ENCODE measurements at places on chromosomes 4 and X.

DNA sequence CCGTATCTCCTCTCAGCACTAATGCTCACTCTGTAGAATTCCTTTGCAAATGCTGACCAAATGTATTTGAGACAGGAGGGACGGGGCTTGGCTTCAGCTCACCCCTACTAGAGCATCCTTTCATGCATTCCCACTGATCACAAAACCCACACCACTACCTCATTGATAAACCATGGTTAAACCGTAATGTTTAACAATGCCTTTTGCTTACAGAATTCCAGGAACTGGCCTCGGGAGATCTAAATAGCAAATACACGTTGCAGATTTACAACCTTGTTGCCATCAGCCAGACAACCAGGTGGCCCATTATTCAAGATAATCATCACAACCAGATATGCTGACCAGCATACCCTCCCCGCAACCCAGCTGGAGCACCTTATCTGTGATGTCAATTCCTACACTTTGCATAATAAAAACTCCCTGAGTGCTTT lies 391.9 kb downstream of the KCTD8 start:
- no peak for DNase-seq

DNA sequence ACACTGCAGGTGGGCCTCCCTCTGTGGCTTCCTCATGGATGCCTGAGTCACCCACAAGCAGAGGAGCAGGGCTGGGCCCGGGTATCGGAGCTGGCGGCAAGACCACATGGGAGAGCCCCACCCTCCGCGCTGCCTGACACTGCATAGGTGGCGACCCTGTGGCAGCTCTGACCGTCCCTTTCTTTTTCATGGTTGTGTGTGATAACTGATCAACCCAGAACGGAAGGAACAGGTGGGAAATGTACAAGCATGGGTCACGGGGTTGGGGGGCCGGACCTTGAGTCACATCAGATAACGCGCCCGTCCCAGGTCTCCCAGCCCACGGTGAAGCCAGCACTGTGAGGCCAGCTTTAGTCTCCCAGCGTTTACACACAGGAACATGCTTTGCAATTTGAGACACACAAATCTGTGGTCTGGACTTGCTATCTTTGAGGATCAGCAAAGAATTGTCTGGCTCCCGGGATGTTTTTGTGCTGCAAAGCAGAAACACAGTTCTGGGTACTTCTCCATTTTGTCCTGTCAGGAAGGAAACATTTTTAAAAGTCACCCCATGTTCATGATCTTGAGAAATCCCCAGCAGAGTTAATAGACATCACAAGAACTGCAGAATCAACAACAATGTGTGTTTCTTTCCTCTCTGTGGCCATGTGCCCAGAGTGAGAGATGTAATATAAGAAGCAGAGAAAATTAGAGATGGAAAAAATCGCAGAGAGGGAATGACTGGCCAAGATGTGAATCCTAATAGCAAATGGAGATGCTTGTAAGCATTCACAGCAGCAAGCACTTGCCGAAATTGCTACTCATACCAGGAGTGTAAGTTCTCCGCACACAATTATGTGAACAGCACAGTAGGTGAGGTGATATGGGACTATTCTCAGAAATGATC lies 70.1 kb upstream of the CBR4 start:
- DNase-seq, result peak; percentile 45

GRCh38 chr4:13984991-13985800 lies 357.7 kb upstream of the BOD1L1 start:
- peak; percentile 53 for DNase-seq

- no peak for DNase-seq
These were observed 274.1 kb downstream of the ARHGAP10 start for GRCh38 chr4:148006001-148006400.

GRCh38 chr4:118087366-118087765 lies 53.1 kb downstream of the NDST3 start:
- DNase-seq, result no peak

DNA sequence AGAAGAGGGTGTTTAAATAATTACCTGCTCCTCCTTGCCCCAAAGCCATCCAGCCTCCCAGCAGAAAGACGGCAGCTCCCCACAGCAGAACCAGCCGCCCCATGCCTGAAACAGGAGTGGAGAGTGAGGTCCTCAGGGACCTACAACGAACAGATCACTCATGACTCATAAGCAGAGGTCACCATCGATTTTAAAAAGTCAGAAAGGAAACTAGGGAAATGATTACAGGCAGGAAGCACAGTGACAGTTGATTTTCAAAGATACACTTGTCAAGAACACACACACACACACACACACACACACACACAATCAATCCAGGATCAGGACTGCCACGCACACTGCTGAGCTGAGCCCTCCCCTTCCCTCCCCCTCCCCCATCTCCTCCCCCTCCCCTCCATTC lies at the start of gene CRLF2:
TSS of gene CRLF2 (minus strand) at position 118 of the 400 bp plus-strand sequence. CDS start at position 103, 15 bp downstream.
- no peak for DNase-seq

DNA sequence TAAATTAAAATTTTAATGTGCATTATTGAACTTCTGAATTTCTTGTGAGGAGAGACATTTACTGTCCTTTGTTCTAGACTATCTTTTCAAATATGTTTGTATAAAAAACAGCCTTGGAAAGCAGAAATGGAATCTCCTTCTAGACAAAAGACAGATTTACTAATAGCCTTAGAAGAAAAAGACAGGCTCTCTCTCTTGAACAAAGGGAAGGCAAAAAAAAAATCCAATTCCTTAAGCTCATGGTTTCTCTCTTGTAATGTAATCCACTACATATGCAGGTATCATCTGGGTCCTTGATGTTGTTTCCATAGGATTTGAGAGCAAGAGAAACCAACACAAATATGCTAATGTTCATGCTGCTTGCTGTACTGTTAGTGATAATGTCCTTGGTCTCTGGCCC lies 106.0 kb downstream of the TBCK start:
- no peak for DNase-seq

DNA sequence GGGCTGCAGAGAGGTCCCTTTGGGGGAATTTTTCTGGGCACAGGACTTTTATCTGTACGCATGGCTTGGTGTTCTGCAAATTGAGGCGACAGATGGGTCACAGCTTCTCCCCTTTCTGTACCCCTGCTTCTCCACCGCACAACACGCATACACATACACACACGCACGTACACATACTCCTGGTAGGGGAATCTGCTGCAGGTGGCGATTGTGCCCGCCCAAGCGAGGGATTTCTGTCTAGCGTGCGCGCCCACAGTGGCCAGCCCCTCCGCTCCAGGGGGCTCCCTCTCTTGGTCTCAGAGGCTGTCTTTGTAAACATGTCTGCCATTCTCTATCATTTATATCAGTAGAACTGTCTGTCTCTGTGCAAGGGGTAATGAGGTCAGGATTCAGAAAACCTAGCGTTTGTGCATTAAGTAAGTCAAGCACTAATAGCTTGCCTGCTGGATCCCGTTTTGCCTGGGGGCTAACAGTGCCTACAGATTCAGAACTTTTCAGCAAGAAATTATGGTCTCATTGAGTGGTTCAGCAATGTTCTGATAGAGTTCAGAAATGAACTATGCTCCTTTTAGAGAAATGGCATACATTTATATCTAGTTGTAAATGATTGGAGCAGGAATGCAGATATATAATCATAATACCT lies 2.2 kb downstream of the GRID2 start:
- DNase-seq, result no peak

DNA sequence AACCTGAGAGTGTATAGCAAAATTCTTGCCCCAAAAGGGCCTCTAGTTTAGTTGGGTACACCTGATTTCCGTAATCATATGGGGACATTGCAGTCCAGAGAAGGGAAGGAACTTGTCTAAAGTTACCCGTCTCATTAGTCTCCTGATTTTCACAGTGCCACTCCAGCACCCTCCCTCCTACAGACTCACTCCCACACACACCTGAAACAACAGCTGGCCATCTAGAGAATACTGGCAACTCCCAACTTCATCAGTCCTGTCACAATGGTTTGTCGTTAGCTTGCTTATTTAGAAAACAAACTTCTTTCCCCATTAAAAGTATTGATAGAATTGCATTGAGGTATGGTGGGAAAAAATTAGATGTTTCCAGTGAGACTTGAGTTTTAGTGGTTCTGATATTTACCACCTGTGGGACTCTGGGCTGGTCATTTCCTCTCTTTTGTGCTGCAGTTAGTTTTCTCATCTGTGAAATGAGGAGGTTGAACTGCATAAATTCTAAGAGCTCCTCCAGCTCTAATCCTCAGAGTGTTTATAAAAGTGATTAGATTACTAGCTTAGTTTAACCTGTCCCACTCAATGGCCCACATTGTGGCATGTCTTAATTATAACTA lies 1.7 kb downstream of the IL13RA1 start:
- no peak for DNase-seq

- no peak for DNase-seq
These were observed 204.8 kb upstream of the CT83 start for GRCh38 chrX:116667346-116668134.

DNA sequence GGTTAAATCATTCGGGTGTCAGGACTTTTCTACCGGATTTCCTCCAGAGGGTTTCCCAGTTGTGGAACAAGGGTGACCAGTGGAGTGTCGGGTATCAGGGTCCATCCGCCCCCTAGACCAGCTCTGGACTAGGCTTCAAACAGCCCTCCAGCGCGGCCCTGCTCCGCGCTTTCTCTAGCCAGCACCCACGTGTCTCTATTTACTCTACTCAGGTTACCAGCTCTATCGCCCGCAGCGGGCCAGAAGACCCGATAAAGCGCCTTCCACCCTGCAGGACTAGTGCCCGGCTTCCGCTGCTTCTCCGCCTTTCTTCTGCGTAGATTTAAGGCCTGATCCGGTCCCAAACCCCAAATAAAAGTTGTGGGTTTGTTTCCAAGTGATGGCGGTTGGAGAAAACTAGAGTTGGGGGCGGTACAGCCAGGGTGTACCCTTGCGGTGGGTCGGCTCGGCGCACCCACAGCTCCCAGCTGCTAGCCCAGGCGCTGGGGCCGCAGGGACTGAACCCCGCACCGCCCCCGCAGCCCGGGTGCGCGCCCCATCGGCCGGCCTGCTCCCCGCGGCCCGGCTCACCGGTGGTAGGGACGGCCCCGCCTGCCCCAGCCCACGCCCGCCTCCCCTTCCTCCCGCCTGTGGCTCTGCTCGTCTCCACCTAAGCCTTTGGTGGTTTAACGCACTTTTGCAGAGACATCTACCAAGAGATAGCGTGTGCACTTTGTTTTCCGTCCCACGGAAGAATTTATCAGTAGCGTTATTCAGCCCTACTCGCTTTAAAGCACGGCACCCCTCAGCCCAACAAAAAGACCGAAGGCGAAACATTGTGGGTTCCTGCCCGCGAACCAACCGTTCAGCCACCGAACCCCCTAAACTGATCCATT lies 2.1 kb downstream of the LEF1 start:
- DNase-seq, result no peak

DNA sequence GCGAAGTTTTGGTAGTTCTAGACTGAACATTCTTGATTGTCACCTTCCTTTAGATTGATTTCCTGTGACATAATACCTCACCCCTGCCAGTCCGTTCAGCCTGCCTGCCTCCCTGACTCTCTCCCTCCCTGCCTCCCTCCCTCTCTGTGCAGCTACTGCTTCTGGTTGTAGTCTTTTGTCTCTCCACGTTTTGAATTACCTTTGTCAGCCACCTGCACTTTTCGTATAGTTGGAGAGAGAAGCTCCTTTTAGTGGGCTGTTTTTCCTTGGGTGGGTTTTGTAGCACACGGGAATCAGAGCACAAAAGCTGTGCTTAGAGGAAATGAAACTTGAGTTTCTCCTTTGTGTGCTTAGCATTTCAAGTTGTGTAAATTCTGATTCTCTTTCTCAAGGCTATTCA lies 32.6 kb upstream of the MSMO1 start:
- no peak for DNase-seq

GRCh38 chr4:90064196-90064595 lies 63.0 kb upstream of the CCSER1 start:
- no peak for DNase-seq

- no peak for DNase-seq
These were observed 81.4 kb upstream of the IGFBP7 start for GRCh38 chr4:57191523-57192034.

DNA sequence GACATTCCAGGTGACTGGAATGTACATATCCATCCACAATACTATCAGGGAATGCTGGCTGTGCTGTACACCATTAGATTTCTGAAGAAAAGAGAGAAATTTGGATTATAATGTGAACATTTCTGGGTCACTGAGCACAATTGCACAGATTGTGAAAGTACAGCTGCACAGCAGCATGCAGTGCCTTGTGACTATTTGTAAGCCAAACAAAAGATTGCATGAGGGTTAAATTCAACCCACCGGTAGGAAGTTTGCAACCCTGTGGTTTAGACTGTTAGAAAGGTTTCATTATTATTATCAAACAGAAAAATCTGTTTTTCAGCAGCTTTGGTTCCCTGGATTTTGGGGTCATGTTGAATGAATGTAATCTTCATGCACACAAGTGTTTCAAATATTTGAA lies 24.5 kb downstream of the DDIT4L start:
- no peak for DNase-seq

GRCh38 chr4:142656178-142656577 lies 189.9 kb downstream of the INPP4B start:
- DNase-seq, result peak; percentile 8

DNA sequence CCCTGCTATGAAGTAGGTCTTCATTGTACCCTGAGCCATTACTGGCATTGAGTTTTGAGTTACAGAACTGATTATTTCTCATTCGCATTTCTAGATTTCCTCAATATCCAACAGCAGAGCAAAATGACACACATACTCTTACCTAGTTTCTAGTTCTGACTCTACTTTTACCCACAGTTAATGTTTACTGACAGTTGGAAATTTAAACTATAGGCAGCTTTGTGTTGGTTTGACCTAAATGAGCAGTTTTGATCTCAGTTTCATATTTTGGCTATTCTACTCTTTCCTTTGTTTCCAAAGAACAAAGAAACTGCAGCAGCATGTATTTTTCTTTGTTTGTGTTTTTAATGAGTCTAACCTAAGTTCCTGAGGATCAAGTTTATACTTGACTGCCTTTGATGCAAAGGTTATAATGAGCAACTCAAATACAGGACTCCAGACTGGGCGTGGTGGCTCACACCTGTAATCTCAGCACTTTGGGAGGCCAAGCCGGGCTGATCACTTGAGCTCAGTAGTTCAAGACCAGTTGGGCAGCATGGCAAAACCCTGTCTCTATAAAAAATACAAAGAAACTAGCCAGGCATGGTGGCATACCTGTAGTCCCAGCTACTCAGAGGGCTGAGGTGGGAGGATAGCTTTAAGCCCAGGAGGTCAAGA lies 30.4 kb downstream of the TXK start:
- no peak for DNase-seq

DNA sequence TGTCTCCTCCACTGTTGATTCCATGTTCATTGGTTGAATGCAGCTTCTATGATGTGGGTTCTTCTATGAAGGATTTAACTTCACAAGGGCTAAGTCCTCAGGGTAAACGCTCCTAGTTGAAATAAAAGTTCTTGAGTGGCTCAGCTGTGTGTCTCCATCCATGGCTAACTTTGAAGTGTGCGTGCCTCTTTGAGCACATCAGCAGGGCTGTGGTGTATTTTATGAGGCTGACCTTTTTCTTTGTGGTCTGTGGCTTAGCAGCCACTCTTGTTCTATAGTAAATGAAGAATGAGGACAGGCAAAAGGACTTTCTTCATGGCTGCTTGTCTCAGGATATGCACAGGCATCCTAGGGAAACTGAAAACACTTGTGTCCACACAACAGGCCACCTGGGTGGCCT lies 88.5 kb downstream of the KIT start:
- DNase-seq, result no peak

All from fibroblast of skin of left biceps (primary cell).